ENCODE measurements at places on chromosomes 4 and X.

DNA sequence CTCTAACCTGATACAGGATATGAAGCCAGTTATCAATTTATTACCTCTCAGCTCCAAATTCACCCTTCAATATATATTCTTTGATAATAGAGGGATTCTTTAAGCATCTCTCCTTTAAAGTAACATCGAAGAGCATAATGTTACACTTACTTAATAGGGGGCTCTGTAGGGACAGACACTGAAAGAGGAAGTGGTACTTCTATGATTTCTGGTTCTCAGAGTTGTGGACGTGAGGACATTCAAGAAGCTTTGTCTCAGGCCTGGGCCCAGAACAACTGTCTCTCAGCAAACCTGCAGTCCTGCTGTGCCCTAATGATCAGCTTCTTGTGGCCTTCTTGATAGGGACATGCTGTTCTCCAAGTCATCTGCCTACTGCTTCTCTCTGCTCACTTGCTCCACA is 4.2 kb upstream of the ZXDB start:
- DNase-seq: no peak

- DNase-seq: no peak
These were observed 81.7 kb downstream of the RELL1 start for GRCh38 chr4:37604461-37604860.

GRCh38 chr4:28350485-28350884 is 1489.8 kb downstream of the STIM2 start:
- no peak for DNase-seq

DNA sequence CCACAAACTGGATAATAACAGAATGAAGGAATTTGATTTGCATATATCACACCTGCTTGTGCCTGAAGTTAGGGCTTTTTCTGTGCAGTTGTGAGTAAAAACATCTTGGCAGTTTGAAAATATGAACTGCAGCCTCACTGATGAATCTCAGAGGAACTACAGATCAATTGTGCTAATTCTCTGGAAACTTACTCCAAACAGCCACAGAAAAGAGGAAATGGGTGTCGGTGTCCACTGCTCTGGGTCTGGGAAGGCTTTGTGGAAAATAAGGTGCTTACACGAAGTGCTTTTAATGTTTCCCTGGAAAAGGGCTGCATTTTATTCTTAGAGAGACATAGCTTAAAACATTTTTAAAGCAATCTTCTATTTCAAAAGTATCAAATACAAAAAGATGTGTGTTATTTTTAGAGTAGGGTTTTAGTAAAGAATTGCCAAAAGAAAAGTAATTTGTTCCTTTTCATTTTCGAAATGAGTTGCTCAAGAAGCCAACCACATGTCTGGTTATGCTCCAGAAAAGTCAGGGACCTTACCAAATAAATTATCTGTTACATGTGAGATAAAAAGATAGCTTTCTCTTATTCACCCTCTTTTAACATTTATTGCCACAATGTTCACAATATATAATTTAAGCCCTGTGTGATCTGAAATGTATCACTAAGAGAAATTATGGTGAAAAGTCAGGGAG is 240.1 kb downstream of the FRAS1 start:
- DNase-seq: no peak

DNA sequence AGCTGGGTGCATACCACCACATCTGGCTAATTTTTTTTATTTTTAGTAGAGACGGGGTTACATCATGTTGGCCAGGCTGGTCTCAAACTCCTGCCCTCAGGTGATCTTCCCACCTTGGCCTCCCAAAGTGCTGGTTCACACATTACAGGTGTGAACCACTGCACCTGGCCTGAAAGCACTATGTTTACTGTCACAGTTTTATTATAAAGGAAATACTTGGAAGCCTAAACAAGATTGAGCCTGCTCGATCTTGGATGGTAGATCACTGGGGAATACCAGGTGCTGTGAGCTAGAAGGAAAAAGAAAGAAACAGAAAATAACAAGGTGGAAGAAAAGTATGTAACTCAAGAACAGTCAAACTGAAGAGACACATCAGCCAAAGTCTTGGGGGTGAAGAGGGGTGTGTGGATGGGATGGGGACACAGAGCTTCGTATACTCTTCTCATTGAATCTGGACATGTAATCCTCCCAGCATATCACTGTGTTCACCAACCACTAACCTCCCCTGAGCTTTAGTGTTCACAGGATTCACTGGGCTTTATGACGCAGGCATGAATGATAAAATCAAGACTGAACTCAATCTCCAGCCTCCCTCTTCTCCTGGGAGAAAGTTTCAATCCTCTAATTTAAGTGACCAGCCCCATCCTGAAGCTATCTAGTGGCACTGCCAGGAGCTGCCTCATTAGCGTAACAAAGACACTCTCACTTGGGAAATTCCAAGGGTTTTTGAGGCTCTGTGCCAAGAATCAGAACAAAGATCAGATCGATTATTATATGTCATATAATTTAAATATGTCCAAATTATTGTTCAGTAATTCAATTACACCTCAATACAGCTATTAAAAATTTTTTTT is 40.9 kb downstream of the PDS5A start:
- DNase-seq: no peak

DNA sequence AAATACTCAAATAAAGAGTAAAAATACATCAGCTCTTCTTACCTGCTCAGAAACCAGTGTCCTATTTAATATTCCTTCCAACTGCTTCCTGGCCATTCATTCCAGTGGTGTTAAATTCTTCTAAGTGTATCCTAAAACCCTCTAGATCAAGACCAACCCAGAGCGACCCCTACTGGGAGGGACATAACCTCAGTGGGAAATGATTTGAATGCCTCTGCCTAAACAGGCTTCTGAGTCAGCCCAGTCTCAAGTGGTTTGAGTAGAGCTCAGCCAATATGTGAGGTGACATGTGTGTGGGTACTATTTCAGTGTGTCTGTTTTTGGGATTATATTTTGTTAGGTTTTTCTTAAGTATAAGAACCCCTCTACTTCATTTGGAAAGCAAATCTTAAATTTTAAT is 133.6 kb upstream of the ARHGEF9 start:
- DNase-seq: no peak

DNA sequence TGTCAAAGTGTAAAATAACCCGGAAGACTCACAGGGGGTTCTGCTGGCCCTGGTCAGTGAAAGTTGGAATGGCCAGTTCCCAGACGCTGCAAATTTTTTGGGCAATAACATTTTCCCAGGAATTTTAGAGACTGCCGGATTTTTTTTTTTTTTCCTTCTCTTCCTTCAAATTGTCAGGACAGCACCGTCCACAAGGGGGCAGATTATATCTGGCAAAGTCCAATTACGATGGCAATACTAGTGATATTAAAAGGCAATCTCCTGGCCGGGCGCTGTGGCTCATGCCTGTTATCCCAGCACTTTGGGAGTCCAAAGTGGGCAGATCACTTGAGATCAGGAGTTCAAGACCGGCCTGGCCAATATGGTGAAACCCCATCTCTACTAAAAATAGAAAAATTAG is 20.5 kb downstream of the SLC25A5 start:
- no peak for DNase-seq

DNA sequence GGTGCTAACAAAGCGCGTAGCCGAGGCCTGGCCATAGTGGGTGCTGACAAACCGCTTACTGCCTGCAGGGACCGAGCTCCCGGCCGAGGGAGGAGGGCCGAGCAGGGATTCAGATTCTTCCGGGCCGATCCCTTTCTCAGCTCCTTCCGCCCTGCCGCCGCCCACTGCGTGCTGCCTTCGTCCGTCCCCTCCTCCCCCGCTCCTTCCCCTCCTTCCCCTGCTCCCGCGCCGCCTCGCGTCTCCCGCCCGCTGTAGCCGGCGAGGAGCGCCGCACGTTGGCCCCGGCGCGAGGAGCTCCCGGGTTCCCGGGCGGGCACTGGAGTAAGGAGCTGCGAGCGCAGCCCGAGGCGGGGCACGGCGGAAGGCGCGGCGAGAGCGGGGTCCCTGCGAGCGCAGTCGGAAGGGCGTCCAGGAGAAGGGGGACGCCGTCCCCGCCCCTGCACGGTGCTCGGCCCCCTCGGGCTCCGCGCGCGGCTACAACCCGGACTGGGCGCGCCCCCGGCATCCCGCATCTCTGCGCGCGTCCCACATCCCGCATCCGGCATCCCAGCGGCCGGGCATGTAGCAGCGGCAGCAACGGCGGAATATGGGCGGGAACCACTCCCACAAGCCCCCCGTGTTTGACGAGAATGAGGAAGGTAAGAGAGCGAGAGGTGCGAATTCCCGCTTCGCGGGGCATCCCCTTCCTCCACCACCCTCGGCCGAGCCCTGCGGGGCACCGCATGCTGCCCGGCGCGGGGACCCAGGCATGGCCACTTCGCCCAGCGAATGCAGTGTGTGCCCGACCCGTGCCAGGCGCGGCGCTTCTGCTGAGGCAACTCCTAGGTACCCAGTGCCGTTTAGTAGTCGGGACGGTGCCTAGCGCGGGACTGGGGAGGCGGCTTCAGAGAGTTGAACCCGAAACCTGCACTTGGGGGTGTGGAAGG is at the start of gene STK32B:
Gene STK32B, plus strand, starts transcription at position 203 of the 926 bp plus-strand sequence.
- peak; percentile 32 for DNase-seq

GRCh38 chr4:153936121-153936520 is 147.2 kb upstream of the SFRP2 start:
- no peak for DNase-seq

DNA sequence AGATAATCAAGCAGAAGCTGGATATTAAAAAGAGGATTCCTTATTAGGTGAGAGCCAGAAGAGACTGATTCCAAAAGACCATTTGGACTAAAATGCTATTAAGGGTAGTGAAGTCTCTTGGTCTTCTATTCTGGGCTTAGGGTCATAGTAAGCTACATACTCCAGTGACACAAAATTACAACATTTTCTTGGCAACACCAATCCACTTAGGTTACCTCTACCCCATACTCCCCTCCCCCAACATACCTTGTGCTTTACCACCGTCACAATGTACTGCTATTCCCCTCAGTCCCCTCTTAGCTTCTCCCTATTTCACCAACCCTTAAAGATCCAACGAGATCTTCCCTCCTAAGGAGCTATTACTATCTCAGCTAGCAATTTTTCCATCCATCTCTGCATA is 11.4 kb downstream of the RLIM start:
- no peak for DNase-seq

DNA sequence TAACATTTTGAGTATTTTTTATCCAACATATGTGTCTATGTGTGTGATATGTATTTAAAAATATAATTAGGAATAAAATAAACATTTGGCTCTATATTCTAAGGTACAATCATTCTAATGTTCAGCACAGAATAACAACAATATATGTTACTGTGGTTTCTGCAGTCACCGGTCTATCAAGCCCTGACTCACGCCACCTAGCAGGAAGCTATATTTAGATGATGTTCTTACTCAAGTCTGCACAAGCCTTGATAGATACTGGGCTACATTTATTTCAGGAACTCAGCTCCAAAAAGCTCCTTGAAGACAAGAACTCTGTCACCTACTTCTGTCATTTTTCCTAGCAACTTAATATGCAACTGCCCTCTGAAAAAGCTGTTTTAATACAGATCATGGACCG is 152.0 kb upstream of the FTHL17 start:
- no peak for DNase-seq

DNA sequence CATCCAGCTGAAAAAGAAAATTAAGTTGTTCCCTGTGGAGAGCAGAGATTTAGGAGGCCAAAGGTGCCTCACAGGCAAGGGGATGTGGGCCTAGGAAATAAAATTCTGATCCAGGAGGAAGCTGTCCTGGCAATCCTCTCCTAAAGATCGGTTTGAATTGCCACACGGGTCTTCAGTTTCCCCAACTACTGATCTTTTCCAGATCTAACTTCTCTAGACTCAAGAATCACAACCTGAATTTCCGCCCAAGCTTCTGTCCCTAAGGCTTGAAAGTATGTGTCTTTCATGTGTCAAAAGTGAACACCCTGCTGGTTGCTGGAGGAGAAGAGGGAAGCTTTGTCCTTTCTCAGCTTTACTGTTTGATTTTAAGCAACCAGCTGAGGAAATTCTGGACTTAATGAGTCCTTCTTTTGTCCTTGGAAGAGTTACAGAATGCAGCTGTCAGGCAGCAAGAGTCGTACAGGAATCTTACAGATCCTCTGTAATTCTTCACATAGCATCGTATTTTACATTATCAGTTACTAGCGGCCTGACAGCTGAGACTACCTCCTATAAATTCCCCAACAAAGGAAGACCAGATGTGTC is 93.8 kb downstream of the INPP4B start:
- DNase-seq: no peak

DNA sequence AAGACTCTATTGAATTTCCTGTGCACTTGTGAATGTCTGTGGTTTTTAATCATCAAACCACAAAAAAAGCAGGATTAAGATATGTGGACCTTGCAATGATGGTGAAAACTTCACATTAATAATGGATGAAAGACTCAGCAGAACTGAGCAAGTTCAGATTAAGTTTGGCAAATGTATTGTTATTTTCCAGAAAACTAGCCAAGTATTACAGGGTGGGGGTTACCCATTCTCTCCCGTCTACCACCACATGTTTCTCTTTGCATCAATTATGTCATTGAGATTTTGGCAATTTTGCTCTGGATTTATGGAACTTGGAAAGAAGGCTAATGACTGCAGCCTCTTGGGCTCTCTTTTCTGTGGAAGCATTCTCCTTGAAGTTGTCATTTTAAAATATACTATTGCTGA is 577.1 kb downstream of the ANKRD50 start:
- DNase-seq: no peak

- no peak for DNase-seq
These were observed 34.4 kb downstream of the PTCHD1 start for GRCh38 chrX:23369027-23369426.

DNA sequence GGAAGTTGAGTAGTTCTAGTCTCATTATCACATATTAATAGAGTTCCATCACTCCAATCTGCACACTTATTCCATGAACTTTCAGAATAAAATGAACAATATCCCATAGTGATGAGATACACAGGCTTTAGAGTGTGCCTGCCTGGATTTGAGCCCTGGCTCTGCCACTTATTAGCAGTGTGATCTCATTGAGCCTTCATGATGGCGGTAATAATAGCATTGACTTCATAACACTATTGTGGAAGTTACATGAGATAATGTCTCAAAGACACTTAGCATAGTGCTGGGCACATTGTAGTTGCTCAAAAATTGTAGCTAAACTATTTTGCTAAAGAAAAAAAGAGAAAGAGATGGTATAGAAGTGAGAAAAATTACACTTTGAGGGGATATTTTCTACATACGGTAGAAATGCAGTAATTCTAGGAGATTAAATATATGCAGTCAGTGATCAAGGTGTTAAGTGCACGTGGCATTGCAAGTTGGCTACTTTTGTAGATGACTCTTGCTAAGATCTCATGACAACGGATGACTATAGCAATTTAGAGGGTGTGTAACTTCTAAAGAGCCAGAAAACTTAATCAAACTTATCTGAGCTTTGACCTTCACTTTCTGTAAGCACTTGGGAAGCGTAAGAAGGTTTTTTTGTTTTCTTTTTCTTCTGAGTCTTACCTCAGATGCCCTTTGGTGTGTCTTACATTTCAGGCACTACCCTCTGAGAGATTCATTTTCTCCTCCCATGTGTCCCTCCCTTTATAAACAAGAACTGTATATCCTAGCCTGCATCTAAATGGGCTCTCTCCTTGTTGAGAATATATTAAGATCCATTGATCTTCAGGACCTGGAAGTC is 380.6 kb upstream of the NR3C2 start:
- no peak for DNase-seq
